ENCODE measurements at places on chromosomes 4 and X.

DNA sequence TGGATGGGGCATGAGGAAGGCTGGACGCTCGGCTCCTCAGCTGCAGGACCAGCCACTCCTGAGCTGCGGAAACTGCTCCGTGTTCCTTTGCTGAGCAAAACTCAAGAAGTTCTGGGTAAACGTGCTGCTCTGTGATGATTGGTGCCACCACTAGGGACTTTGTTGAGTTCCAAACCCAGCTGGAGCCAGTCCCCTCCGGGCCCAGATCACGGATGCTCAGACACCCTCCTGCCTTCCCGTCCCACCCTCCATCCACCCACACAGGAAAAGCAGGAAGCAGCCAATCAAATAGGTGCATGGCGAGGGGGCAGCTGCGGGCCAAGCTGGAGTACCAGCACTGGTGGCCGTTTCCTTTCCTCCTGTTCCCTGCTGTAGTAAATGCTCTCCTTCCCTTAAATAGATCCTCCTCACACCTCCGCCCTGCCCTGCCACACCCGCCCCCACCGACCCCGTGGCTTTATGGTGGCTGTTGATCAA, 68.0 kb downstream of the ADRA2C start:
- DNase-seq = no peak

GRCh38 chr4:65467068-65467680, 203.1 kb downstream of the EPHA5 start:
- no peak for DNase-seq

DNA sequence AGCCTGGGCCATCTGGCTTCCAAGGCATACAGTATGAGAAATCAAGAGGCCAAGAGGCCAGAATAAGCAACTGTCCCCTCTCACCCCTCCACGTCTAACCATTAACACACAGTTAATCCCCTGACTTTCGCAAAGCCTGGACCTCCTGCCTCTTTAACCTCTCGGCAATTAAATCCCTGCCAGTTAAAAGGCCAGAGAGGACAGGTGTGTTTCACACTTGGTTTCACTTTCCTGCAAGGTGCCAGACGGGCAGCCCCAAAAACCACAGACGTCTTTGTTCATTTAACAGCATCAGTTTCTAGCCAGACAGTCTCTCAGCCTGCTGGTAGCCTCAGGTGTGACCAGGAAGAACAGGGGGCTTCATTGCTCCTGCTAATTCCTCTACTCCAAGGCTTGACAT, 91.1 kb upstream of the KIT start:
- DNase-seq = peak; percentile 29

GRCh38 chr4:111475001-111475400, 670.3 kb upstream of the FAM241A start:
- DNase-seq = peak; percentile 63

GRCh38 chr4:140710908-140711622, 45.1 kb downstream of the TBC1D9 start:
- no peak for DNase-seq

- no peak for DNase-seq
These were observed 131.8 kb downstream of the ENOX2 start for GRCh38 chrX:130771230-130771629.

- no peak for DNase-seq
These were observed 5.6 kb downstream of the SORCS2 start for GRCh38 chr4:7197910-7198309.

DNA sequence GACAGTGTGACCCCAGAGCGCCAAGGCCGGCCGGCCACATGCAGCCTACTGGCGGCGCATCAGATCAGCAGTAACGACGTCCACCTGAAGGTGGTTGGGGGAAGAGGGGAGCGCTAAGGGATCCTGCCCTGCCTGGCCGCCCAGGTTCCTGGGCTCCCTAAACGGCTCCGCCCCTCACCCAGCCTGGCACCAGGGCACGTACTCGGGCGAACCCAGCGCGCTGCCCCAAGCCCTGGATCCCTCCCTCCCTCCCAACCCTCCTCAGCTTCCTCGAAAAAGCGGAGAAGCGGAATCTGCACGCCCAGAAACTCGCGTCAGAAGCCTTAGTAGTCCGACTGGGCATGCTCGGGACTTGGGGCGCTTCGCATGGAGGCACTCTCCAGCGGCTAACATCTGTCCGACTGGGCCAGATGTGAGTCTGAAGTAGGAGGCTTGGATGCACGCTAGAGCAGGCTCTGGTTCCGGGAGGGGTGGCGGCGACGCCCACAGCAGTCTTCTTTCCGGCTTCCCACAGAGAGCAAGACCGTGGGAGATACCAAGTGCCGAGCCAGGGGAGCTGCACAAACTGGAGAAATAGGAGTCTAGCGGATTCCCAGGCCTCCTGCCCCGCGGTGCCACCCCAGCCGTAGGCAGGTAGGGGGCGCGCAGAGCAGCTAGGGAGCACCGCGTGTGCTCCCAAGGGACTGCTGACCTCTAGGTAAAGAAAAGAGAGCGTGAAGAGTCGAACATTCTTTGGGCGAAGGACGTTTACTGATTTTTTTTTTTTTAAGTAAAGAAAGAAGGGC, 114.3 kb upstream of the TEX13C start:
- peak; percentile 57 for DNase-seq

- no peak for DNase-seq
These were observed 60.3 kb upstream of the PPP2R3B start for GRCh38 chrX:447052-447451.

DNA sequence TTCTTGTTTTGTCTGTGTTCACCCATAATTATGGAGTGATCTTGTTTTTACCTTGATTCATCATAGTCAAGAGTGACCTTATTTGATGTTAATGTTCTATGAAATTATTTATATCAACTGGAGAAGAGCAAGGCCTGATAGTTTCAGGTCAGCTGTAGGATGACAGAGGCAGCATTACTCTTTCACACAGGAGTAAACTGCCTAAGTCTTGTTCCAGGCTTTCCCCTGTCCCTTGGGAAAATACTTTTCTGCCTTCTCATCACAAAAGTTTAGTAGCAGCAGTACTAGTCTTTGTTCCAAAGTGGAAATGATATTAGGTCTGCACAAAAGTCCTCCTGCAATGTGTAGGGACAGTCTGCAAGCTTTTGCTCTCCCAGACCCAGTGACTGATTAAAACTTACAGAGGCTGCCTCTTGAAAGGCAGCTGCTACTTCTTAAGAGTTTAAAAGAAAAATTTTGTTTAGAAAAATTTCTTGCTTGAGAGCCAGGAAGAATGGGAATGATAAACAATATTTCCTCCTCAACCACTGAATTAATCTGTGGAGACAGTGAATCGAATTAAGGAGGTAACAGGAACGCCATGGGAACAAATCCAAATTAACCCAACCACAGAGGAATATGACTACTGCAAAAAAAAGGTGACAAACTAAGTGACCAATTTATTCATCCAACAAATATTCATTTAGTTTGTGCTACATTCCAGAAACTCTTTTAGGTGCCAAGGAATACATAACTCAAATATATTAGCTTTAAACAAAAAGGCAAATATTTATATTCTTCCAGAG, 991.4 kb upstream of the PABPC4L start:
- DNase-seq = no peak

DNA sequence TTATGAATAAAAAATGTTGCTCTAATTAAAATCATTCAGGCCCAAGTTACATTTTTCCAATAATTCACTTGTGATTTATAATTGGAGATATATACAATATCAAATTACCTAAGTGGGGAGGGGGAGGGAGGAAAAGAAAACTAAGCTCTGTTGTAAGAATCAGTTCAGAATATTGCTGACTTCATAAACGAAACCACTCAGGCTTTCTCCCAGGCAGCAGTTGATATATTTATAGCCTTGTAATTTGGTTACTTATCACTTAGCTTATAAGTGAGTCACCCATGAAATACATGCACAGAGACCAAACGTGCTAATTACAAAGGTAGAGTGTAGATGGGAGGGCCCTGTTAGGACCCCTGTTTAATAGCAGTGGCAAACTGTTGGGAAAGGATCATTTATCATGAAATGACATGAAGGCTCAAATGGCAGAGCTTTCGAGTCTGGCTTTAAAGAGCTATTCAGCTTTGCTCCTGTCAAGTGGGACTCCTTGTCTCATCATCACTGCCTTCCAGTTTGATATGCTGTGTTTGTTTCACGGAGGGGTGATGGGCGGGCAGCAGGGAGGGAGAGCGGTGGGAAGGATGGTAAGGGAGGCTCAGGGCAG, 105.6 kb upstream of the PGRMC2 start:
- DNase-seq = no peak

- no peak for DNase-seq
These were observed 119.6 kb downstream of the BTC start for GRCh38 chr4:74674750-74675149.

GRCh38 chr4:17502756-17503155, 9.1 kb downstream of the QDPR start:
- DNase-seq = no peak

DNA sequence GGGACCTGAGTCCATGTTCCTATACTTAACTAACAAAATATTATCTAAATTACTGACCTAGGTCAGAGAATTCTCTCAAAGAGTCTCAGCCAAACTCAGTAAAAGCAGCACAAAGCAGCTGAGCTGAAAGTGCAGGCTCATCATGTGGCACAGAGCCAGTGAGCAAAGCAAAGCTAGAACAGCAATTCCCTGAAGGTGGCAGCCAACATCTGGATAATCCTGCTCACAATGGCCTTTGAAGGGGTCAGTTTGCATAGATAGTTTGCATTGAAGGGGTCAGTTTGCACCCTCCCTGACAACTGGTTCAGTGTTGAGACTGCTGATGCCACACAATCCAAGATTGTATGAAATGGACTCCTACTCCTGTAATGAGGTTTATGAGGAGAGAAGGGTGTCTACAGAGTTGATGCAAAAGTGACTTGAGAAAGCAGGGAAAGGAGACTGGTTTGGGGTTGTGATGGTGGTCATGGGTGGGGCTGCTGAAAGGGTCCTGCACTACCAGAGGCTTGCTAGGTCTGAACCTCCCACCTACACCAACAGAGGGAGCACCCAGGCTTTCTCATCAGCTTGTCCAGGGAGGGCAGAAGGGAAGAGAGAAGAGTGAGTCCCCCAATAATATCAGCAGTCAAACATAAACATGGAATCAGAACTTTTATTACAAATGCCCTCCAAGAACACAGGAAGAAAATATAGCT, 39.7 kb downstream of the TRIM61 start:
- DNase-seq = no peak

DNA sequence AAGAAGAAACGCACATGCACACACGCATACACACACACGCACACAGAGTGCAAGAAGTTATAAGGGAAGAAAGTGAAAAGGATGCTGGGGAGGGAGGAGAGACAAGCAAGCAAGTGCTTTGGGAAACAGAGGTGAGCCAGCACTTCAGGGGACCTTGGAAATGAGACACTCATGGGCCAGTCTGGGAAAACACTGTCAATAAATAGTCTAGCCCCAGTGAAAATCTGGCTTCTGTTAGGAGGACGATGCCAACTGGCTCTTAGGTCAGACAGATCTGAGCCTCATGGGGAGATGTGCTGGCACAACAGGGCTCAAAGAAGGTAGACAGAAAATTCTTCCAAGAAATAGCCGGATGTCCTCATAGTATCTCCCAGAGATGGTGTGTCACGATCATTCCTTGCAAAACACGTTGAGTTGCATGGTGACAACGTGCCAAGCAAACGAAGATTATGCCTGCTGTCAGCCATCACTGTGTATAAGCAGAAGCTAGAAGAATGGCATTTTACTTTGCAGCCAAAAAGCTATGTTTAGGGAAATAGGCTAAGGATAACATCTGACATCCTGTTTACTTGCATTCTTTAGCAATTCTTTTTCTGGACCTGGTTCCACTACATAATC, 557 bp upstream of the ARHGEF6 start:
- no peak for DNase-seq

GRCh38 chr4:183073838-183074145, 25.3 kb upstream of the WWC2 start:
- no peak for DNase-seq

DNA sequence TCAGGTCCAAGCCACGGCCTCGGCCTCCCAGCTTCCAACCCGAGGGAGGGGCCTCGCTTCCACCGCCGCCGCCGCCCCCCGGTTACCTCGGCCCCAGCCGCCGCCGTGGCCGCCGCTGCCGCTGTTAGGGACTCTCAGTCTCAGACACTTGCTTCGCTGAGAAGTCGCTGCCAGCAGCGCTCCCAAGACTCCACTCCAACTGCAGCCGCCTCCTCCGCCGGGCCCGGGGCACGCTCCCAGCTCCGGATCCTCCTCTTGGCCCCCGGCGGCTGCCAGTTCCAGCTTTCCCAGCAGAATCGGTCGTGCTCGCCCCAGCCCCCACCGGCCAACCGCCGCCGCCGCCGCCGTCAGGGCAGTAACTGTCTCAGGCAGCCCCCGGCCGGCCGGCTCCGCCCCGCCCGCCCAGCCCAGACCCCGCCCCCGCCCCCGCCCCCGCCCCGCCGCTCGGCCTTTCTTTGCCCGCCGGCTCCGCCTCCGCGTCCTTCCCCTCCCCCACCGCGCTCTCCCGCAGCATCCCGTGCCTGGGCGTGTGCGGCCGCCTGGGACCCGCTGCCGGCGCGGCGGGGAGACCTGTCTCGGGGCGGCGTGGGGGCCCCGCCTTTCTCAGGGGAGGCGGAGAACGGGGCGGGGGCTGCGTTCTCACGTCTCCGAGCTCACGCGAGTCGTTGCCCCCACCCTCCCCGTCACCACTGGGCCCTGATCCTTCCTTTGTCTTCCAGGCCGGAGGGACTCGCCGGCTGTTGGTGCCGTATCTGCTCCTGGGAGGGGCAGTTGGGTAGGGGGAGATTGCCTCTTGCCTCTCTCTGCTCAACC, at the start of gene ANKRD50:
ANKRD50 (minus strand) TSS at position 361 of the 813 bp plus-strand sequence. CDS start 2,221 bp downstream, outside the sequence.
- DNase-seq = peak; percentile 87

Measured in H1 (cell line).